ENCODE measurements at places on chromosomes 7 and 10.

- peak; percentile 70 for DNase-seq
Measured at GRCh38 chr7:40586197-40586596, 451.4 kb downstream of the SUGCT start.

- DNase-seq: no peak
Measured at GRCh38 chr7:2934984-2935740, 91.1 kb upstream of the GNA12 start.

DNA sequence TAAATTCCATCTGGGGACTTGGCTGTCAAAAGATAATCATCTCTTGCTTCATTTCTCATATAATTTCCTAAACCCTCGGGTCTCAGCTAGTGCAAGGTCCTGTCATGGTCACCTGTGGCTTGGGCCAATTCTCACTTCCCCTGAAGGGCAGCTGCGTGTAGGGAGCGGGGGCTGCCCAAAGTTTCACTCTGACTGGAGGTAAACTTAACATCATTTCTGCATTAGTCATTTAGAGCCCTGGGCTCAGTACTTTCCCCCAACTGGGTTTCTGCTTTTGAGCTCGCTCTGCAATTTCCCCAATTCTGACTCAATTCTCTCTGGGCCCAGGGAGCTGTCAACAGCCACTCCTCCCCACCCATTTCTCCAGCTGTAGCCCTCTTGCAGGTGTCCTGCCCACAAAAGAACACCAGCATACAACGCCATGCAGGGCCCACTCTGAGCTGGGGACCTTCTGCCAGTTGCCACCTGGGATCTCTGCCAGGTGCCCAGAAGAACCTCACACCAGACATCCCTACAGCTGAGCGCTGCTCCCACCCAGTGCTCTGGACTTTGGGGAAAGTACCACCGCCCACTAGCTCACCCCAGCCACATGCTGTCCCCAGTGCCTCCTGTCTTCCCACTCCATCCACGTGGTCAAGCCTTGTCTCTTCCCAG is 37.9 kb downstream of the VOPP1 start:
- DNase-seq: peak; percentile 83

DNA sequence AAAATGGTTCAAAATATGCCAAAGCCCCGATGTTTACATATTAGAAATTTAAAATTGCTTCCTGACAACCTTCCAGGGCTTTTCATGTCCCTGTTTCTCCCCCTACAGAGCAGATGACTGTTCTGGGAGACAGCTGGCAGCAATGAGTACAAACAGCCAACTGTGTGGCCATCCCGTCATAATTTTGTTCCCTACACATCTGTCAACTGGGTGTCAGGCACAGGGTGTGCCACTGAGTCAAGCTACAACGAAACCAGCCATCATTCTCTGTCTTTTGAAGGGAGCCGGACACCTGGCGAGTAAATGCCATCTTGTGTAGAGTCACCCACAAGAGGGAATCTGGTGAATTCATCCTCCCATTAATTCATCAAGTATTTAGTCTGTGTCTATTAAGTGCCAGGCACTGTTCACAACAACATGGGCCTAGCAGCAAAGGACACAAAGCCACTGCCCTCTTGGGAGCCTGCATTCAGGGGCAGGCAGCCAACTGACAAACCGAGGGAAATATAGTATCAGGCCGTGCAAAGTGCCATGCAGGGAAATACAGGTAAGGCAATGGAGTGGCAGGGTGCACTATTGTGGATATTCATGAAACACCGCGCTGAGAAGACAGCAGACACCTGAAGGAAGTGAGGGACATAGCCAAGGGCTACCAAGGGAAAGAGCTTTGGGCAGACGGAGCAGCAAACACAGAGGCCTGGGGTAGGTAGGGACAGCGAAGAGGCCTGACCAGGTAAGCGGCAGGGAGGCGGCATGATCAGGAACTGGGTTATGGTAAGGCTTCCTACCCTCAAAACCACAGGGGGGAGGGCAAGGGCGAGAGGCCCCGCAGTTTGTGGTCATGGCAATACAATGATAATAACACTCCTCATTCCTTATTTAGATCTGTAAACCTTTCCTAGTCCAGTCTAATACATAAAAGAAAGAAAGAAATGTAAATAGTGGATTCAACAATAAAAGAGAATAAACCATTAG is 213.6 kb downstream of the FAM107B start:
- DNase-seq: no peak

- DNase-seq: peak; percentile 14
Measured at GRCh38 chr7:32357535-32358277, 132.5 kb downstream of the LSM5 start.

Data from kidney tubule cell (primary cell).